ENCODE measurements at places on chromosomes 3 and 15.

DNA sequence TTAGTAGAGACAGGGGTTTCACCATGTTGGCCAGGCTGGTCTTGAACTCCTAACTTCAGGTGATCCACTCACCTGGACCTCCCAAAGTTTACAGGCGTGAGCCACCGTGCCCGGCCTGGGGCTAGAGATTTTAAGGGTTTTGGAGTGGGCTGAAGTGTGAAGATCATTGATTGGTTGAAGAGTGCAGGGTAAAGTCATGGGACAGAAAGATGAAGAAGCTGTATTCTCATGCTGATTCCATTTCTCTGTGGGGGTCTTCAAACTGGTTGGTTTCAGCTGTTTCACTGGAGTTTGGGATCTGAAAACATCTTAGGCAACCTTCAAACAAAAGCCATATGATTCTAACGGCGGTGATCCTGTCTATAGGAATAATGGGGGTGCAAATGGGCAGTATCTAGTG lies 52.1 kb downstream of the GATM start:
- no peak for DNase-seq

- no peak for DNase-seq
Observed at GRCh38 chr15:92909136-92909781, 9.1 kb downstream of the CHD2 start.

DNA sequence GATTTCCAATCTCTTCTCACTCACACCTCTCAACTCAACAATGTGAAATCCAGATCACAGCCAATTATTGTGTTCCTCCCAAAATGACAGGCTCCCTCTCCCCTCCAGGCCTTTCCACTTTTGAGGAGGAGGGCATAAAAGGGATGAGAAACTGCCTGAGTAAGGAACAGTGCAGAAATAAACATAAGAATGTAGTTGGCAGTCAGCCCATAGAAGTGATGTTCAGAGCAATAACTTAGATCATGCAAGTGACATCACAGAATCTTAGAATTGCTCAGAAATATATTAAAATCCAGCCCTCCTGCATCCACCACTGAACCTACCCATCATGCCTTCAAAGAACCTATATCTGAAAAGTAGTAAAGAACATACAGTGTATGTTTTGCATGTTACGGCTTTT lies 299.4 kb upstream of the GADL1 start:
- DNase-seq, result no peak

GRCh38 chr15:74488776-74489175 lies 27.8 kb upstream of the UBL7 start:
- DNase-seq, result no peak

GRCh38 chr15:34588046-34588674 lies 4.7 kb upstream of the GOLGA8B start:
- DNase-seq, result peak; percentile 24

DNA sequence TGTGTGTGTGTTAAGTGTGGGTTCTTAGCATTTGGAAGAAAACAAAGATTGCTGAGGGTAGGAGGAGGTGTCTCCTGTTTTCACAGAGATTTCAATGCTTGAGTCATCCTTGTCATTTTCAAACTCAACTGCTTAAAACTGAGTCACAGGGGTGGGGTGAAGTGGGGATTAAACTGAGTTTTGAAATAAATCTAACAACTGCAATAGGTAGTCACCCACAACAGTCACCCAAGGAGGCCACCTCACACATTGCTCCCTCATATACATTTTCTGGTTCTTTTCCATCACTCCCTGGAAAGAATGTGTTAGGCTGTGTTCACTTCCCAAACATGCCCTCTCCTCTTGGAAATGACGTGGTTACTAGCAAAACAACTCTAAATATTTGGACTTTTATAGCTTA lies 187.7 kb upstream of the CMC1 start:
- no peak for DNase-seq

GRCh38 chr3:179297971-179298725 lies 24.7 kb upstream of the ZNF639 start:
- no peak for DNase-seq

- DNase-seq, result no peak
Observed at GRCh38 chr3:72309661-72310418, 524.9 kb upstream of the PROK2 start.

- DNase-seq, result no peak
Observed at GRCh38 chr15:39299486-39300267, 281.2 kb upstream of the THBS1 start.

- no peak for DNase-seq
Observed at GRCh38 chr15:37520026-37520425, 414.4 kb upstream of the TMCO5A start.

- no peak for DNase-seq
Observed at GRCh38 chr3:4856986-4857385, 122.3 kb upstream of the BHLHE40 start.

- no peak for DNase-seq
Observed at GRCh38 chr3:58351920-58352319, 19.2 kb downstream of the PXK start.

- DNase-seq, result no peak
Observed at GRCh38 chr3:32743934-32744333, 58.9 kb downstream of the CNOT10 start.

GRCh38 chr15:85541744-85542143 lies 161.3 kb downstream of the AKAP13 start:
- DNase-seq, result no peak

DNA sequence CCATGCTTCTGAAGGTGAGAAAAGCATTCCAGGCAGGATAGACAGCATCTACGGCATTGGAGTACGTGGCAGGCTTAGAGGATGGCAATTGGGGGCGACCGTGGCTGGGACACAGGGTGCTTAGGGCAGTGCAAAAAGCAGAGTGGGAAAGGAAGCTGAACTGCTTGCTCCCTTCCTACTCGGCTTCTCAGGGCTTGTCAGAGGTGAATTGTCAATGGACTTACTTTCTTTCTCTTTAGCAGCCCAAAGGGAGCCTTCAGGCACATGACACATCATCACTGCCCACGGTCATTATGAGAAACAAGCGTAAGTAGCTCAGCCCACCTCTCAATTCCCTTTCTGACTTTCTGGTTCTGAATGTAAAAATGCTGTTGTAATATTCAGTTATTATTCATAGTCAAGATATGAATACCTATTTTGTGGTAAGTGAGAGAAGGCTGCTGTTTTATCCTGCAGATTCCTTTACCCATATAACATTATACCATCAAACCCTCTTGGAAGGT lies 84.3 kb downstream of the KLHL25 start:
- DNase-seq, result no peak

- DNase-seq, result no peak
Observed at GRCh38 chr3:4894891-4895530, 84.2 kb upstream of the BHLHE40 start.

- DNase-seq, result no peak
Observed at GRCh38 chr3:196207159-196207832, 3.9 kb downstream of the ZDHHC19 start.

DNA sequence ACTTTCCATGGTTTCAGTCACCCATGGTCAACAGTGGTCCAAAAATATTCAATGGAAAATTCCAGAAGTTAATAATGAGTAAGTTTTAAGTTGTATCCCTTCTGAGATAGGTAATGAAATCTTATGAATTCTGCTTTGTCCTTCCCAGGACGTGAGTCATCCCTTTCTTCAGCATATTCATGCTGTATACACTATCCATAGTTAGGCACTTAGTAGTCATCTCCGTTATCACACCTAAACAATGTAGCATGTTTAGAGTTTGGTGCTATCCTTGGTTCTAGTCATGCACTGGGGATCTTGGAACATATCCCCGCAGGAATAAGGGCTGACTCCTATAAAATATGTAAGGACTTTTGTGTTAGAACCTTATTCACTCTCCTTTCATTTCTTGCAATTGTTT lies 153.2 kb downstream of the UNC13C start:
- DNase-seq, result no peak

- DNase-seq, result no peak
Observed at GRCh38 chr3:61683549-61684236, 122.3 kb downstream of the PTPRG start.

DNA sequence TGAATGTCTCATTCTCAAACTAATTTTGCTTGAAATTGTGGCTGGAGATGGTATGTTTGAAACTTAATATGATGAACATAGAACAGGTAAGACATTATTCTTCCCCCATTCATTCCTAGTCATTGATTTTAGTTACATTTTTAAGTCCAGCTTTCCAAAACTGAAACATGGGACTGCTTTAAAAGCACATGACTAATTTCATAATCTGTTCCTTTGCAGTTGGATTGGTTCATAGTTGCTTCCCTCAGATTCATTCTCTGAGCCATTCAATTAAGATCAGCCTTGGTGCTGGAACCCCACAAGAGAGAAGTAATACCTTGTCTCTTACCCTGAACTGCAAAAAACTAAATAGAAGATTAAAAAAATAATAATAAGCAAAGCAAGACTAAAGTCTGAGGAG lies 87.5 kb upstream of the TGFBR2 start:
- DNase-seq, result no peak

GRCh38 chr3:40152482-40153133 lies 156.9 kb upstream of the EIF1B start:
- DNase-seq, result peak; percentile 12

GRCh38 chr15:79035814-79036213 lies 54.8 kb downstream of the RASGRF1 start:
- no peak for DNase-seq

- no peak for DNase-seq
Observed at GRCh38 chr15:87661454-87662355, 594.8 kb downstream of the NTRK3 start.

DNA sequence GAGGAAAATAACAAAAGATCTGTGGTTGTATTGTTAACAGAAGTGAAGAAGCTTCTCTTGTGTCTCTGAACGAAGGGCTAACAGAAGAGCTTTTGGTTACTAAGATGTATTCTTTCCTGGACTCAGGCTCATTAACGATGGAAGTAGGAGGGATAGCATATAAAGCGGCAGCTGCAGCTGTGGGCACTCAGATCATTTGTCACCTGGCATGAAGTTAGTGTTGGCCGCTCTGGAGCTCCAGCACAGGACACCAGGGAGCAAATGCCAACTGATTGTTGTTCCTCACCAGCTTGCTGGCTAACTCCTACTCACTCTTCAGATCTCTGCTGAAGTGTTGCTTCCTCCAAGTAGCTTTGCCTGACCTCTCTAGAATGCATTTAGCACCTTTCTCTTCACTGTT lies 15.5 kb upstream of the SLITRK3 start:
- DNase-seq, result no peak

DNA sequence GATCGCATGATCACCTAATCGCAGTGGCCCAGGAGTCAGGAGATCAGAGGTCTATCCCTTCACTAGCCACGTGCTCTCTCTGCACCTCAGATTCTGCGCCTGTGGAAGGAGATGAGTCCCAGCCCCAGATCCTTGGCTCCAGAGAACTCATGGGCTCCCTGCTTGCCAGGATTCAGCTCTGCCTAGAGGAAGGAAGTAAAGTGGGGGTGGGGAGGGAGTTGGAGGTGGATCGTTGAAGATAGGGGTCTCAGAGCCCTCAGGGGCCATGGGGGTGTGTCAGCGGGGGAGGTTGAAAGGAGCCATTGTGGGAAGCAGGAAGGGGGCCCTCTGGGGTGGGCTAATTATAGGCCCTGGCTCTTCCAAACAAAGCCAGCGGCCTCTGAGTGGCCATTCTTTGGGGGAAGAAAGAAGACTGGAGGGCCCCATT lies 11.3 kb upstream of the STRA6 start:
- DNase-seq, result no peak

DNA sequence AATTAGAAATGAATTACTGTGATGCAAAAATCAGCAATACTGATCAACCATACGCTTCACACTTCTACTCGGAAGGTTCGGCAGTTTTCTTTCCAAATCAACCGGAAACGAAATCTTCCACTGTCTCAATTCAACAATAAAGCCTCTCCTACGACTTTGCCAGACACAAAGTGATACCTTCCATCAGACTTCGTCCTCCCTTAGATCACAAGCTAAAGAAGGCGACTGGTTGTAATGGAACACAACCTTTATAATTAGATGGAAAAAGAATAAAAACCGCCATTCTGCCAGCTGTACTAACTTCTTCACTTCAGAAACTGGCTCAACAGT lies 618 bp downstream of the PARL start:
- DNase-seq, result no peak

GRCh38 chr3:189710620-189711402 lies 79.6 kb downstream of the TP63 start:
- DNase-seq, result no peak

- DNase-seq, result no peak
Observed at GRCh38 chr3:99633887-99634558, 4.4 kb upstream of the COL8A1 start.

DNA sequence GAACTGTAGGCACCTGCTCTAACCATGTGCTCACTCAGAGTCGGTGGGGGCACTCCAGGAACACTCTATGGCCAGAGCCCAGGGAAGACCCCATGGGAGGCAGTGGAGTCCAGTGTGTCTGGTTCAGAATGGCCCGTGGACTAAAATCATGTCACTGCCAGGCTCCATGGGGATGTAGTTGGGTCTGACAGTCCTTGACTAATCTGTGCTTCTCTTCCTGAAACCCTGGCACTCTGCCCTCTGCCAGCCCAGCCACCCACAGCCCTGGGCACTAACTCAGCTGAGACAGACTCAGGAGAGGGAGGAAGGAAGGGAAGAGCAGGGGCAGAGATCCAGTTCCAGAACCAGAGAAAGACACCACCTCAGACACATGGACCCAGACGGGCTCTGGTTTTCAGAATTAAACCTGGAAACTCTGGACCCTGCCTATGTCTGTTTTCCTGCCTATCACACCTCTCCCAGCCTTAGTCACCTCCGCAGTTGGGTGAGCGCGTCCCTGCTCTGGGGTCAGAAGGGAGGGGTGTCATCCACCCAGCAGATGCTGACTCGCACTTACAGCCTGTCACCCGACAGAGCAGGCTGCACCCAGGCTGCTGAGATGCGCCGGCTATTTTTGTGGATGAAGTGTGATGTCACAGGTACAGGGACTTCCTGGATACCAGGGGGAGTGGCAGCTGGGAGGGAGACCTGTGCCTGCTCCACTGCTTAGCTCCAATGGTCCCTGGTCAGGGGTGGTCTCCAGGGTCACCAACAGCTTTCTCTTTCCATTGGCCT lies 56.8 kb upstream of the INSYN1 start:
- no peak for DNase-seq

GRCh38 chr3:100641471-100642032 lies 32.2 kb downstream of the ADGRG7 start:
- DNase-seq, result no peak

- DNase-seq, result no peak
Observed at GRCh38 chr3:172627057-172627809, 83.6 kb downstream of the NCEH1 start.

DNA sequence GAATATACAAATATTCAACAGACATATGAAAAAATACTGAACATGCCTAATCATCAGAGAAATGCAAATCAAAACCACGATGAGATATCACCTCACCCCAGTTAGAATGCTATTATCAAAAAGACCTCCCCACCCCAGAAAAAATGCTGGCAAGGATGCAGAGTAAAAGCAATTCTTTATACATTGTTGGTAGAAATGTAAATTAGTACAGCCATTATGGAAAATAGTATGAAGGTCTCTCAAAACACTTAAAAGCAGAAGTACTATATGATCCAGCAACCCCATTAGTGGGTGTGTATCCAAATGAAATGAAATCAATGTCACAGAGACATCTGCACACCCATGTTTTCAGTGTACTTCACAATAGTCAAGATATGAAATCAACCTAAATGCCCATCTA lies 308.7 kb downstream of the CHST2 start:
- DNase-seq, result no peak

GRCh38 chr3:183158551-183159006 lies 4.0 kb downstream of the LAMP3 start:
- no peak for DNase-seq

GRCh38 chr15:99321468-99321867 lies 70.2 kb downstream of the LRRC28 start:
- DNase-seq, result no peak

All from NCI-H1105 (cell line).